ENCODE measurements at places on chromosomes 3 and 15.

- DNase-seq: no peak
Observed at GRCh38 chr3:145767909-145768308, 393.1 kb downstream of the PLOD2 start.

GRCh38 chr3:125103406-125103805 lies 47.6 kb upstream of the HEG1 start:
- DNase-seq: no peak

DNA sequence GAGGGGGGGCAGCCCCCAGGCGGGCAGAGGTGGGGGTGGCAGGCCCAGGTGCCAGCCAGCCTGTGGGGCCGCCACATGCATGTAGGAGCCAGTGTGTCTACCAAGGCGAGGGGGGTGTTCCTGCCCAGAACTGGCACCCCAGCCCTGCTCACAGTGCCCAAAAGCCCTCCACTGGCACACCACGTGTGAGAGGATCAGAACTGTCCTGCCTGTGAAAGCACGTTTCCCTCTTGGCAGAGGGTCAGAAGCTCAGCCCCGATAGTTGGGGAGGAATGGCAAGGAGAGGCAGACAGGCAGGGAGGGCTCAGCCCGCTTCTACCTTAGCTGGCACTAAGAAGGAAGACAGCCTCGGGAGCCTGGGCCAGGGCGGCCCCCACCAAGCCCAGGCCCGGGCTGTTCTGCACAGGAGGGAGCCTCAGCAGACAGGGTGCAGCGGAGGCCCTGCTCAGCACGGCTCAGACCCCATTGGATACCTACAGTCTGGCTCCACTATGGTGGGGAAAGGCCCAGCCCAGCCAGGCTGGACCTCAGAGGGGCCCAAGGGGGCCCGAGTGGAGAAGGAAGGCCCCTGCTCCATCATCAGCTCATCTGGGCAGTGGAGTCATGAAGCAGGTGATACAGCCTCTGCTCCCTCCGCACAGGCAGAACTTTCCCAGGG lies 84.8 kb upstream of the LINGO1 start:
- DNase-seq: no peak

DNA sequence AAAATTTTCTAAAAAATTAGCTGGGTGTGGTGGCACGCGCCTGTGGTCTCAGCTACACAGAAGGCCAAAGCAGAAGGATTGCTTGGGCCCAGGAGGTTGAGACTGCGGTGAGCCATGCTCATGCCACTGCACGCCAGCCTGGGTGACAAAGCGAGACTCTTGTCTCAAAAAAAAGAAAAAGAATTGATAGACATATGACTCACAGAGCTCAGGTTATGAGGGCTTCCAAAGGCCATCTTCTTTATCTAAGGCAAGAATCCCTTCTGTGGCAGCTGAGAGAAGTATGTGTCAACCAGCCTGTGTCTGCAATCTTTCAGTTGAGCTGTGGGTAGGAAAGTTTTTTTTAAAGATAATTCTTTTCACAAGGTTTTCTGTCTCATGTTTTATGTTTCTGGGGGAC lies 53.9 kb downstream of the MRPS25 start:
- DNase-seq: no peak

DNA sequence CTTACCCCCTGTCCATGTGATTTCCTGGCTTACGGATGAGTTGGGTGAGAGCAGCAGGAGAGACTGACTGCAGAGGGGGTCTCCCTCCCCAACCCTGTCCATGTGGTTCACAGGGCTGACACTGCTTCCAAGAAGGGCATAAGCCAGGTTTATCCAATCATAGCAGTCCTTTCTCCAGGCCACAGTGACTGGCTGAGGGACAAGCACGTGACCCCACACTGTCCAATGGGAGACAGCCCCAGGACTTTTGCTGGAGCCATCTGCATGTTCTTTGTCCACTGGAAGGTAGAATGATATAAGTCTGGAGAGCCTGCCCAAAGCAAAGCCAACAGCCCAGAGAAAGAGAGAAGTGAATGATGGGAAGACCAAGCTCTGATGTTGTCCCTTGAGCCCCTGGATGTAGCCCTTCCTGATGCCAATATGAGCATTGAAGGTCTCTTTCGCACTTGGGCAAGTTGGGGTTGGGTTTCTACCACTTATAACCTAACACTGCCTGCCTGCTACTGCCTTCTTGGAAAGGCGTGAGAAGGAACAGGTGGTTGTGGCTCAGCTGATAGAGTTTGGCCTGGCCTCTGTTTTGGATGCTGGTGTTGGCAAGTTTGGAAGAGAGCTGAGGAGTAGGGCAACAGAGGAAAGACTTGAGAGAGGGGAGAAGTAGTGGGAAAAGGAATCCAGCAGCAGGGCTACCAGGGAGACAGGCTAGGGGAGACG lies 41.3 kb upstream of the GRIP2 start:
- DNase-seq: no peak

DNA sequence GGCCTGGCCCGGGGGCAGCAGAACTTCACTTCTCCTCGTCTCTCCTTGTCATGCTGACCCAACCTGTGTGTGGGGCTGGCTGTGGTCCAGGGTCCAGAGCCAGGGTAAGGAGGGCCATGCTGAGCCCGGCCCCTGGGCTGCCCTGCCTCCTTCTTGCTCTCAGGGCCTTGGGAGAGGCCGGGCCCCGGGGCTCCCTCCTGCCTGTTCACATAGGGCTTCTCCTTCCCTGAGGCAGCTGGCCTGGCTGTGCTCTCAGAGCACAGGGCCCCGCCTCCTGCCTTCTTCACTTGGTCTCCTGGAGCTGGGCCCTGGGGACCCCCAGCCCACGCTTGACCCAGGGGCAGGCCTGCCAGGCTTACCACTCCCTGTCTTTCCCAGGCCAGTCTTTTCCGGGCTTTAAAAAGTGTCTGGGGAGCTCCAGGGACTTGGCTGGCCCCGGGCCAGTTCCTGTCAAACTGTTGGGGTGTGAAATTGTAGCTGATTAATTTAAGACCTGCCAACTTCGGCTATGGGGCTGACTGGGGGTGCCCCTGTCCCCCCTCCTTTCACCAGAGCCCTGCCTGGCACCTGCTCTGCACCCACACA lies 11.8 kb downstream of the PLXNA1 start:
- no peak for DNase-seq

DNA sequence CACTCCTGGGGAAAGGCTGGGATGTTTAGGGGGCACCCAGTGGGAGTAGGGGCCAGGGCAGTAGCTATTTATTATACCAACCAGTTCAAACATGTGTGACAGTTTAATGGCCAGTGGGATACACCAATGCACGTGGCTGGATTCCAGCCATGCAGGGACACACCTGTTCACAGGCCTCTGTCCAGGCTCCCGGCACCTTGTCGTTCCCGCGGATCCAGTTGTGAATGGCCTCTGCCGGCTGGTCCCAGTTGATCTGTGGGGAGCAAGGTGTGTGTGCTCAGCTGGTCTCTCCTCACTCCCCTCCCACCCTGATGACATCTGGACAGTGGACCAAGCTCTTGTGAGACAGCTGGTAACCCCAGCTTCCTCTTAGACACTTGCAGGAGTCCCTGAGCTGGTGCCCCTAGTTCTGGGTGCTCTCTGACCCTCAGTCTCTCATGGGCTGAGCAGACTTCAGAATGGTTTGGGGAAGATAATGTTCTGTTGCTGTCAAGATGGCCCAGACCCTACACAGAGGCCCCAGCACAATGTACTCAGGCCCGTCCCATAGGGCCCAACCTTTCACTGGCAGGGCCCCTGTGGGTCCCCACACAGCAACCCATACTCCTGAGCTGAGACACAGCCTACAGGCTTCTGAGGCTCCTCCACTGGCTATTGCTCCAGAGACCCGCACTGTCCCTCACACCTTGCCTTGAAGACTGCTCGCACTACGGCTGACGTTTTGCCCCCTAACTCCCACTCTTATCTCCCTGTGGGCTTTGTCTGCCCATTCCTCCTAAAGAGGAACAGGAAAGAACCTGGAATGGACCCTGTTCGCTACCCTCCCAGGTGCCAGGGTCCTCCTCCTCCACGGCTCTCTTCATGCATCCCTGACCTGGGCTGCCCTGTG lies 25.8 kb downstream of the ALDH1L1 start:
- DNase-seq: no peak

GRCh38 chr15:77819048-77819850 lies 186.5 kb upstream of the LINGO1 start:
- no peak for DNase-seq

- no peak for DNase-seq
Observed at GRCh38 chr15:87577336-87577735, 679.2 kb downstream of the NTRK3 start.

GRCh38 chr3:101942356-101942755 lies 93.0 kb downstream of the NFKBIZ start:
- DNase-seq: no peak

DNA sequence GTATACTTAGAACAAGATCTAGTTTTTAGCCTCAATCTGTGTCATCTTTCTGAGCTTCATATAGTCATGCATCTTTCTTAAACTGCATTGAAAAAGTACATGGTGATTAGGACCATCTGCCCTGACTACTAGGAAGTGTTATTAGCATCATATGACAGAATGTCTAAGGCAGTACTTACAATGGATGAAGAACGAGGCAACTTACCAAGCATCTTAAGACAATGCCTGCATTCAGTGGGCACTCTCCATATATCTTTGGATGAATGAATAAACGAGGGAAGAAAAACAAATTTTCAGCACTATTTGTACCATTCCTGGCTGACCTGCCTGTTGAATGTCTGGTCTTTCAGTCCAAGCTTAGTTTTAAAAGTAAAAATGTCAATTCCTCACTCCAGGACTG lies 185.4 kb upstream of the EPHA3 start:
- DNase-seq: no peak

GRCh38 chr3:110814170-110815007 lies 257.2 kb upstream of the NECTIN3 start:
- DNase-seq: no peak

DNA sequence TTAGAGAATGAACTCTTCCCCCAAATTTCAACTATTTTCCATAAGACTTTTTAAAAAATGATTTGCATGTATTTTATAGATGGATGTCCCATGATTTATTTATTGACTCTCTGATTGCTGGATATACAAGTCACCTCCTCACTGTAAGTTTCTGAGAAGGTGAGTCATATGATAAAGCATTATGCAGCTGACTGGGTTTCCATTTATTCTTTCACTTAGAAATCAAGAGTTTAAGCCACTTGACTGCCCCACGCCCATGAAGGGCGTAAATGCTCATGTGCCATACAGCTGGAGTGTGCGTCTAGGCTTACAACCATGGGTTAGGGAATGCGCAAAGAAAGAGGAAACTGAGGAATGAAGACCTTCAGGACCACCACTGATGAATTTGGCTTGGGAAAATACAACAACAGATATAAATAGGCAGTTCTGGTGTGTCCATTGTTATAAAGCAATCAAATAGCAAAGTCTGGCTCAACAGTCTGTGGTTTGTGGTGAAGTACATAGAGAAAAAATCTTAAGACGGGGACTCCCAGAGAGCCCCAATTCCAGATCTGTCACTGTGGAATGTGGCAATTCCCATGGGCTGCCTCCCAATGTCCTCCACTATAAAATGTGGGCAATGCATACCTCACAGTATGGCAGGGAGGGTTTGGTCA lies 20.3 kb downstream of the SLCO2A1 start:
- no peak for DNase-seq

DNA sequence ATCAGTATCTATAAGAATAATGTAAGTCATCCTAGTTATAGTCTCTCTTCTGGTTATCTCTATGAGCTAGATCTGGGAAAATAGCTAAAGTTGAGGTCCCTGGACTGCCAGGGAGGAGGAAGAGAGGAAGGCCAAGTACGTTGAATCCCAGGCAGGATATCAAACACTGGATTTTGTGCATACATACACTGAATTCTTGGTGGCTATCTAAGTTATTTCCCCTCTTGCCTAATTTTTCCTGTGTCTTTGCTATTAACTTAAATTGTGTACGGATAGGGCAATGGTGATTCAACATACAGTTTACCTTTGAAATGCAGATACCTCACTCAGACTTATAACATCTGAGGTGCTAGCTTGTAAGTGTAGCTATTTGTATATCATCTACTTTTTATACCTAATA lies 27.2 kb downstream of the FBXO22 start:
- DNase-seq: no peak

DNA sequence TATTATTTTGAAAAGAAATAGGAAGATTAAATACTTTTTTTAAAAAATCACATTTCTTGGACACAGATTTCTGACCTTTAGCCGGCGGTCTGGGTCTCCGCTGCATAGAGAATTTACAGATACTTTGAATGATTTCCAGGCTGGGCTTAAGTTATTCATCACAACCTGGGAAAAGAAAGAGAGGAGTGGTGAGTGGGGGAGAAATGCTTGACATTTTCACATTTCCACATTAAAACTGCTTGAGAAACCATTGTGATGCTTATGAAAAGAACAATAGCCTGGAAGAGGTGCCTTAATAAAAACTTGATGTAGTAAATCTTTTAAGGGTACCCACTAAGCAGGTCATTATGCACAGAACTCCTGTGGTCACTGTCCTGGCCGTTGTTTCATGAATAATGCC lies 166.8 kb upstream of the MRPL3 start:
- no peak for DNase-seq

DNA sequence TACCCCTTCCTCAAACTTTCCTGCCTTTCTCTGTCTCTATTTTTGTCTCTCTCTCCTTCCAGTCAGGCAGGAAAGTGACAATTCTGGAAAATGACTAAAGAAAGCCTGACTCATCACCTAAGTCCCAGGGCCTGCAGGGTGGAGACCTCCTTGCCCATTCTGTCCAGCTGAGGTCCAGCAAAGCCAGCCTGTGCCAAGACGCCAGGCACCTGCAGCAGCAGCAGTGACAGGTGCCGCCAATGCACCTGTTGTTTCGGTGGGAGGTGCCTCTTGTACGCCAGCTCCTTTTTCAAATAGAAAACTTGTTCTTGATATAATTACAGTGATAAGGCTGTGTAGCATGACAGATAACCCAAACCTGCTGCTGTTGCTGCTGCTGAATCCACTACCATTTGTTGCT lies 501.3 kb downstream of the NTRK3 start:
- no peak for DNase-seq

DNA sequence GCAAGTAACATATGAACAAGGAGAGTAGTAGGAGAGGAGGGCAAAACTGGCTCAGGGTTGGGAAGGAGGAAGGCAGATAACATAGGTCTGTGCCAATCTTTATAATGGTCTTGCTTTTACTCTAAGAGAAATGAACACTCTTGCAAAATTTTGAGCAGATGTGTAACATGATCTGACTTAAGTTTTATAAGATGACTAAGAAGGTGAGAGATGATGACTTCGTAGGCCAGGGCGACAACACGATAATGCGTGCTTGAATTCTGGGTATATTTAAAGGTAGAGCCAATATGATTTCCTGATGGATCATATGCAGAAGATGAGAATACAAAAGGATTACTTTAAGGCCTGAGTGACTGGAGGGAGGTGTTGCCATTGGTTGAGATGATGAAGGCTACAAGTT lies 265.4 kb upstream of the KCNMB2 start:
- DNase-seq: no peak

DNA sequence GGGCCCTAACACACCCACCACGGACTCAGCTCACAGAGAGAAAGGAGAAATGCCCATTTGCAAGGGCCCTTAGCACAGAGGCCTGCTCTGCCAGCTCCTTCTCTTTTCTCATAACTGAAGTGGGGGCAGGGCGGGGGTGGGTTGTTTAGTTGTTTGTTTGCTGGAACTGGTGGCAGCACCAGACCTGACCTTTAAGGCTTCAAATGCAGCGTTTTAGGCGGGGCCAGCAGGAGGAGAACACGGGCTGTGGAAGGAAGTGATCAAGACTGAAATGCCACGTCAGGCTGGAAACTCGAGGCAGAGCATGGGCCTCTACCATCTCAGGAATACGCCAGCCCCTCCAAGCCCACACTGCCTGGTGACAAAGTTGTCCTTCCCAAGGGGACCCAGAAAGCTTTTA lies 9.3 kb downstream of the CACNA2D2 start:
- DNase-seq: no peak

GRCh38 chr3:55501905-55502304 lies 14.8 kb upstream of the WNT5A start:
- DNase-seq: no peak

- DNase-seq: no peak
Observed at GRCh38 chr3:127475975-127476705, 114.4 kb downstream of the TPRA1 start.

GRCh38 chr3:139197251-139197650 lies 146.6 kb upstream of the MRPS22 start:
- DNase-seq: no peak

All from CD4-positive, alpha-beta T cell treated with Interleukin-1 beta for 1 hour (primary cell).